ENCODE measurements at places on chromosomes 6 and 20. TPM values are rescaled to one million over a fixed set of nuclear protein-coding genes. Genes with fewer than 3 reads are reported as not detected.

- DNase-seq = peak; percentile 25
- peaks cover 11% of the 10 kb centered on the region for H3K4me1 ChIP-seq
- H3K4me3 ChIP-seq = no peak overlapping the region
- H3K36me3 ChIP-seq = peaks cover 7% of the 10 kb centered on the region
- no peak overlapping the region for H3K27ac ChIP-seq
Observed at GRCh38 chr20:37308086-37309050, 18.9 kb downstream of the MANBAL start.

Gene CLPSL1
- total RNA-seq = not detected

DNA sequence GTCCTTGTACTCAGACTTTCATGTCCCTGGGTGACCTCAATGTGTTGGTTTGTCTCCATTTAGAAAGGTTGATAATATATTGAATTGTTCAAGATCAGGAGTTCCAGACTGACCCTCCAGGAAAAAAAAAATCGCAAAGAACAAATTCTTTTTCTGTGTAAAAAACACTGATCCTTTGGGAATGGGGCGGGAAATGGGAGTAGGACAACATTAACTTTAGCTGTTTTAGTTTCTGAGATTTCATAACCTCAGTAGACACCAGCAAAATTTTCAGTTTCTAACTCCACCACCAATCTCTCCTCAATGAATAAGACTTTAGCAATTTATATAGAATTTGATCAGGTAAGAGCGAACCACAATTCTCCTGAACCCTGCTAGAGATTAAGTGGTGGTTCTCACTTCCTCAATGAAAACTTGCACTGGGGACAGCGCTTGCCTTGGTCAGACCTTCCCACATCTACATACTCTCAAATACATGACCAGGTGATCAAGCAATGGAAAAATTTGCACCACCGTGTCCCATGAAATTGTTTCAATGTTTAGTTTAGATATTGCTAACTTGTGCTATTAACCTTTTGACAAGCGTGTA, 231.2 kb upstream of the PLN start:
- no peaks in the 10 kb centered on the region for H3K36me3 ChIP-seq
- H3K4me1 ChIP-seq = peaks cover 33% of the 10 kb centered on the region
- H3K27ac ChIP-seq = peak overlapping the region; percentile 83
- no peak overlapping the region for H3K4me3 ChIP-seq

DNA sequence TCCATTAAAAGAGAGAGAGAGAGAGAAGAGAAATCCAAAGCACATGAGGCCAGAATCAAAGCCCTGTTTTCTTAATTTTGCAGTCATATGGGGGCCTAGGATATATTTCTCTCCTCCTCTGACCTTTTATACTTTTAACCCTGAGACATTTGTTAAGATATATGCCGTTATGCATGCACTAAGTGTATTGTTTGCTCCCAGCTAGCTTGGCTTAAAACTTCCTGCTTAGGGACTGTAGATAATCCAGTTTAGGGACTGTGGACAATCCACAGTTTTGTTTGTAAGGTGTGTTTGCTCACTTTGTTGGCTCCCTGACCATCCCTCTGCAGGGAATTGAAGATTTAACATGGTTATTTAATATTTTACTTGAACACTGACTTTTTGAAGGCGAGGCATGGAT, 166.3 kb upstream of the TSHZ2 start:
- no peaks in the 10 kb centered on the region for H3K4me1 ChIP-seq
- no peak for DNase-seq
- H3K4me3 ChIP-seq = no peak overlapping the region
- no peaks in the 10 kb centered on the region for H3K27me3 ChIP-seq

GRCh38 chr6:108739496-108740330, 108.5 kb upstream of the ARMC2 start:
- H3K4me3 ChIP-seq = no peak overlapping the region
- no peak overlapping the region for H3K27ac ChIP-seq
- no peaks in the 10 kb centered on the region for H3K36me3 ChIP-seq

DNA sequence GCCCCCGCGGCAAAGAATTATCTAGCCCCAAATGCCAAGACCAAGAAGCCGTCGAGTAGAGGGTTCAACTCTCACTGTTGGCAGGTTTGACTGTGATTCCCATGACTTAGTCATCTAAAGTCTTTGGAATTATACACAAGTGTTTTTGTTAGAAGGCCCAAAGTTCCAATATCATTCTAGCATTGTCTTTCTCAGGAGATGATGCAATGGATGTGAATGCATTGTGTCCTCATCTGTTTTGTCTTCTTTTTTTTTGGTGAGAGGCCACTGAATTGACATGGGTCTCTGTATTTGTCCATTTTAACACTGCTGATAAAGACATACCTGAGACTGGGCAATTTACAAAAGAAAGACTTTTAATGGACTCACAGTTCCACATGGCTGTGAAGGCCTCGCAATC, 290.5 kb upstream of the ZFP64 start:
- peaks cover 6% of the 10 kb centered on the region for H3K4me1 ChIP-seq
- no peaks in the 10 kb centered on the region for H3K27me3 ChIP-seq
- no peak overlapping the region for H3K4me3 ChIP-seq
- DNase-seq = no peak

DNA sequence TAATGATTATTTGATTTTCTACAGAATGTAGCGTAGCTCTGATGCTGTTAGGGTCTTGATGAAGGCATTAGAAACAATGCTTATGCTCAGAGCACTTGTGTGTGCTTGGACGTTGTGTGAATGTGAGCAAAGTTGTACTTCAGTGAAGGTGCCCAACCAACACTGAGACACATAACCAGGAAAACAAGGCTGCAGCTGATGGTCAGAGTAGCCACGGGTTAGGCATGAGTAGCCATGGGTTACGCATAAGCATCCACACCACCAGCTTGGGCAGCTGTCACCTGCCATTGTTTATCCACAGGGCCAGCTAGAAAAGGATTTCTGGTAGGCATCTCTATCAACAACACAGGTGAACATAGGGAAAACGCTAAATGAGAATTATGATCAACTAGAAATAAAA, 326.6 kb downstream of the NRN1 start:
- peaks cover 14% of the 10 kb centered on the region for H3K4me1 ChIP-seq
- no peaks in the 10 kb centered on the region for H3K27me3 ChIP-seq
- H3K36me3 ChIP-seq = no peaks in the 10 kb centered on the region

GRCh38 chr6:7273709-7274108, 39.3 kb downstream of the SSR1 start:
- peaks cover 16% of the 10 kb centered on the region for H3K4me1 ChIP-seq
- no peak for DNase-seq
- H3K27me3 ChIP-seq = no peaks in the 10 kb centered on the region
- H3K27ac ChIP-seq = no peak overlapping the region
- no peaks in the 10 kb centered on the region for H3K36me3 ChIP-seq

DNA sequence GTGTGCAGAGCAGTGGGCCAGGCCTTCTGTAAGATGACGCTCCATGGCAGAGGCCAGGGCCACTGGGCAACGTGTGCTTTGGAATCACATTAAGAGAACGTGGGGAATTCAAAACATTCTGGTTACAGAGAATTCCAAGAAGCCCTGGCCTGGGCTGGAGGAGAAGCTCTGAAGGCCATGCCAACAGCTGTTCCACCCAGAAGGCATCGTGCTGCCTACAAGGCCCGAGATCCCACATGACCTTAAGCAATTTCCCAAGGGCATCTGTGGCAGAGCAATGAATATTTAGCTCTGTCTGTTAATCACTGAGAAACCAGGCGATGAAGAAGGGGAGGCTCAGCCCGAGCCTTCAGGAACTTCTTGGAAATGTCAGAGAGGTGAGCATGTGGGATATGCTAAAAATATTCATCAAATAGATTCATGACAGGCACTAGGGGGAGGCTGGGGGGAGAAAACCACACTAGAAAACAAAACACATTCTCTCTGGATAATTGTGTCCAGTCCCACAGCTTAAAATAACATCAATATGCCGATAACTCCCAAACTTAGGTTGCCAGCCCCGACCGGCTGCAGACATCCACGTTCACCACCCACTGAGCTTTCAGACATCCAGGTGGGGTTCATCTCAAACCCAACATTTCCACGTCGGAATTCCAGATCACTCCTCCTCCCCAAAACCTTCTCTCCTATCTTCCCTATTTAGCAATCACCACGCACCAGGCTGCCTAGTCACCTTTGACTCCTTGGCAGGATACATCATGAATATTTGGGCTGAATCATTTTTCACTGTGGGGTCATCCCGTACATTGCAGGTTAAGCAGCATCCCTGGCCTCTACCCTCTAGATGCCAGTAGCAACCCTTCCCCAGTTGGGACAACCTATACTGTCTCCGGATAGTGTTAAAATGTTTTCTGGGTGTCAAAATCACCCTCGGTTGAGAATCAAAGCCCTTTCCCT, 6.6 kb downstream of the SULF2 start:
- no peaks in the 10 kb centered on the region for H3K27me3 ChIP-seq
- peak overlapping the region; percentile 51 for H3K27ac ChIP-seq
- H3K4me3 ChIP-seq = no peak overlapping the region
- peaks cover 28% of the 10 kb centered on the region for H3K4me1 ChIP-seq
- DNase-seq = no peak

Gene ATXN1
- total RNA-seq = 65.0 TPM

DNA sequence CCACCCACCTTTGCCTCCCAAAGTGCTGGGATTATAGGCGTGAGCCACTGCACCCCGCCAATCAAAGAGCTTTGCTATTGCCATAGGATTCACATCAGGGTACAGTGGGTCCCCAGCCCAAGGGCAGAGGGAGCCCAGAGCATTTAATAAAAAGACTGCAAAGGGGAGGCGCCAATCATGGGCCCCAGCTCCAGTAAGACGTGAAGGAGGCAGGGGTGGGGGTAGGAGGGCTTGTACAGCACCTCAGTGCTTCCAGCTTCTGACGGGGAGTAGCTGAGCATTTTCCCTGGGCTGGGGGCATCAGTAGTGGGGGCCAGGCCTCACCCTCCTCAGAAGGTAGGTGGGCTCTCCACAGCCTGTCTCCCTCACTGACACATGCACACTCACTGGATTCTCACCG, 1.5 kb downstream of the ADA start:
- peaks cover 37% of the 10 kb centered on the region for H3K4me1 ChIP-seq
- H3K27me3 ChIP-seq = peaks cover 2% of the 10 kb centered on the region
- H3K27ac ChIP-seq = no peak overlapping the region
- no peak overlapping the region for H3K4me3 ChIP-seq

Measured in chondrocyte (in vitro differentiated cells).